ENCODE measurements at places on chromosomes 11 and 22.
A peak's percentile ranks its signal among the peaks of the same experiment; 100 is the strongest.

DNA sequence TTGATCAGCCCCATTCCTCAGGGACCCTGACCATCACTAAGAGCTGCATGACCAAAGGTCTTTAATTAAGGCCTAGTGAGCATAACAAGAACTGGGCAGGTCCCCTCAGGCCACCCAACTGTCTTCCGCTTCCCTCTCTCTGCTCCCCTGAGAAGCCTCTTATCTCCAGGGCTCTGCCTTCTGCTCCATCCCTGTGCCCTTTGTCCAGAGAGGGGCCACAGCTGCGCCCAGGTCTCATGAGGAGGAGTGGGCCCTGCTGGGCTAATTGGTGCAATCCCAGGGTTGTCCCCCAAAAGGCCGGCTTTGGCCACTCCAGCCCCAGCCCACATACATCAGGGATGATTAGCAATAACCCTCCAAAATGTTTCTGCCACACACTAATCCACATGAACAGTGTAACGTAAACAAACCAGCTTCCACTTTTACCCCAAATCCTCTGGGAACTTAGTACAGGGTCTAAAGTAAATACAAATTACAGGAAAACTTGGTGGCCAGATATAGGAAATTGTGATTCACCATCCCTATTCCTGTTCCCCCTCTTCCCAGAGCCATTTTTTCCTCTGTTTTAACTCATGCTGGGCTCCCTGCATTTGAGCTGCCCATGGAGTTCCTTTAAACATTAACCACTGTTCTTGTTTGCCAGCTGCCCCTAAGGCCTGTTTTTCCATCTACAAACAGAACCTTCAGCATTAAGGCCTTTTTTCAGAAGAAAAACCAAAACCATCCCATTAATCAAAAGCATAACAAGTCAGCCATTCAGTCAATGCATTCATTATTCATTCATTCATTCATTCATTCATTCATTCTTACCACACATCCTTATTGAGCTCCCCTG is 34.6 kb upstream of the CAVIN3 start:
- no peak for DNase-seq

GRCh38 chr11:83835423-83835822 is 549.3 kb upstream of the CCDC90B start:
- peak; percentile 15 for DNase-seq

- no peak for DNase-seq
These were observed 11.4 kb downstream of the SLC35F2 start for GRCh38 chr11:107847184-107847583.

DNA sequence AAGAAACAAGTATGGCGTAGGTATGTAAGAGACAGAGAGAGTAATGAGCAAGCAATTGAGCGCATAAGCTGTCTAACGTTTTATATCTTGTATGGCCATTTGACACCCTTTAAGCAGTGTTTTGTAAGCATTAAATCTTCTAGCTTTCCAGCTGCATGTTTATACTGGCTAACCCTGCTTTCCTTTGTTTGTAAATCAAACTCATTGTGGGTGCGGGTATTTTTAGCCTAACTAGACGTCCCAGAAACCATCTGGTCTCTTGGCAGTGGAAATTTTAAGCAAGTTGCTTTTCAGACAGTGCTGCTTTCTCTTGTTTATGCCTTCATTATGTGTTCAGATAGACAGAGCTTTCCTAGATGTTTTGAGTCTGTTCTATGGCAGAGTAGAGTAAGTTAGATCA is 73.5 kb downstream of the RNF169 start:
- DNase-seq = peak; percentile 12

GRCh38 chr22:40324468-40325305 is 21.6 kb upstream of the ADSL start:
- DNase-seq = no peak

GRCh38 chr11:104526006-104526405 is 362.1 kb upstream of the PDGFD start:
- DNase-seq = no peak

DNA sequence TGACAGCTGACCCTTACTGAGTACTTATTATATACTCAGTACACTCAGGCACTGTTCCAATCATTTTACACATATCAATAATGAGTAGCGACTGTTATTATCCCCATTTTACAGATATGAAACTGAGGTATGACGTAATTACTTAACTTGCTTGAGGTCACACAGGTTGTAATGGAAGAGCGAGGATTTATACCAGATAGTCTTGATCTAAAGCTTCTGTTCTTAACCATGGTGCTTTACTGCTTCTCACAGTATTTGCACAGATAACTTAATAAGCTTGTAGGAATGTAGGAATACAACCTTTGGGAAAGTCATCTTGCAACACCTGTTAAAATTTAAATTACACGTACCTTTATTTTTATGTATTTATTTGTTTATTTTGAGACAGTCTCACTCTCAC is 31.7 kb upstream of the TMEM135 start:
- DNase-seq = no peak

- no peak for DNase-seq
These were observed 425.2 kb downstream of the OPCML start for GRCh38 chr11:133107136-133107535.

GRCh38 chr22:19933341-19934241 is 8.0 kb upstream of the COMT start:
- DNase-seq = no peak

GRCh38 chr11:129434641-129435498 is 59.2 kb downstream of the BARX2 start:
- DNase-seq = no peak

GRCh38 chr11:16985297-16985696 is 28.9 kb downstream of the PLEKHA7 start:
- no peak for DNase-seq

DNA sequence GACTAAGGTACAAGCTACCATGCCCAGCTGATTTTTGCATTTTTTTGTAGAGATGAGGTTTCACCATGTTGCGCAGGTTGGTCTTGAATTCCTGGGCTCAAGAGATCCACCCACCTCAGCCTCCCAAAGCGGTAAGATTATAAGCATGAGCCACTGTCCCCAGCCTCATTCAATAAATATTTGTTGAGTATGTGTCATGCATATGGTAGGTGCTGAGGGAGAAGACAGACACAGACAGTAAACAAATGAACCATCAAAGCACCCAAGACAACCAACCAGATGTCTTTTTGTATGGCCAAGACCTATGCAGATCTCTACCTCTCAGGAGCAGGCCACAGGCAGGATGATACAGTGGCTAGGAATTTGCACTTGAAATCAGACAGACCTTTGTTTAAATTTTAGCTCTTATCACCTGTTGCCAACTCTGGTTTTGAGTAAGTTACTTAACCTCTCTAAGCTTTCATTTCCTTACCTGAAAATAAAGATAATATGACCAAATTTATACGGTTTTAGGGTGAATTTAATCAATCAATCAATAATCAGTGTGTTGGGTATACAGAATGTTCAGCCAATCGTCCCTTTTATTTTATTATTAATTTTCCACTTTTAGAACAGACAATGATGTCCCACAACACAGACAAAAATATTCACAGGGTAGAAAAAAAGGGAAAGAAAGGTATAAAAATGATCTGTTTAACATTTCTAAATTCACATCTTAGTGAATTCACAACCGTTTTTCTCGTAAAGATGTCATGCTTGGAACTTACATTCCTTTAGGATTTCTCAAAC is 128.2 kb downstream of the SGSM3 start:
- no peak for DNase-seq

- DNase-seq = no peak
These were observed 5.2 kb downstream of the IRAG1 start for GRCh38 chr11:10688401-10688800.

- no peak for DNase-seq
These were observed 8.3 kb upstream of the CDC42EP1 start for GRCh38 chr22:37551981-37552380.

DNA sequence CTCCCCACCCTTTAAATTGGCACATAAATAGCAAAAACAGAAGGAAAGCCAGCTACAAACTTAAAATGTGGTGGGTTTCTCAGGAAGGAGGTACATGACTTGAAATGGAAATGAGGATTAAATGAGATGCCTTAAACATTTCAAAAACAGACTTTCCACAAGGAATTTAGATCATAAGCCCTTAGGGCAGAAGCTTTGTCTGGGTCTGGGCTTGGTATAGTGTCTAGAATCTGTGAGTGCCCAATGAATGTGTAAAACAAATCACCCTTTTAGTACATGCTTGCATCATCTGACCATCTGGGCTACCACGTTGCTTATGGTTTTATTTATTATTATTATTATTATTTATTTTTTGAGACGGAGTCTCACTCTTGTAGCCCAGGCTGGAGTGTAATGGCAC is 37.1 kb upstream of the CREB3L1 start:
- no peak for DNase-seq

DNA sequence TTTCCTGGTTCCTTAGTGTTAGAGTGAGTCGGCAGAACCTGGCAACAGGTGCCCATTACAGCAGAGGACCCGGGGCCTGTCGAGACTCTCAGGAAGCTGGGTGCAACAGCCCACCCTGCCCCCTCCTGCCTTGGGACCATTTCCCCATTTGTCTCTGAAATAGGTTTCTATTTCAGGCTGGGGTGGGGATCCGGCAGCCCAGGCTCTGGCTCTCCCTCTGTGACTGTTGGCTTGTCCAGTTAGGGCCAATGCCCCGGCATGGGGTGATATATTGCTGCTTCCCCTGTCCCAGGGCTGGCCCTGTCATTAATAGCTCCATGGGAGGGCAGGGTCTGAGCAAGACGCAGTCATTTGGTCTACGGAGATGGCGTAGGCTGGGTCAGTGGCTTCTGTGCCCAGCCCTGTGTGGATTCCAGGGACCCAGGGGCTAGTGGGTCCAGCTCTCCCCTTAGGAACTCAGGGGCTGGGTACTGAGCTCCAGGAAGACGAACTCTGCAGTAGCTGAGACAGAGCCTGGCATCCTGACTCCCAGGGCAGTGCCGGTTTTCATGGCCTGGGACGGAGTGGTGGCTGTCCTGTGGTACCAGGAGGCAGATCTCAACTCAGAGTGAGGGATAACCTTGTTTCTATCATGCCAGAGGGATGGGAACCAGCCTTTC is 2.7 kb downstream of the P2RY6 start:
- DNase-seq = no peak

DNA sequence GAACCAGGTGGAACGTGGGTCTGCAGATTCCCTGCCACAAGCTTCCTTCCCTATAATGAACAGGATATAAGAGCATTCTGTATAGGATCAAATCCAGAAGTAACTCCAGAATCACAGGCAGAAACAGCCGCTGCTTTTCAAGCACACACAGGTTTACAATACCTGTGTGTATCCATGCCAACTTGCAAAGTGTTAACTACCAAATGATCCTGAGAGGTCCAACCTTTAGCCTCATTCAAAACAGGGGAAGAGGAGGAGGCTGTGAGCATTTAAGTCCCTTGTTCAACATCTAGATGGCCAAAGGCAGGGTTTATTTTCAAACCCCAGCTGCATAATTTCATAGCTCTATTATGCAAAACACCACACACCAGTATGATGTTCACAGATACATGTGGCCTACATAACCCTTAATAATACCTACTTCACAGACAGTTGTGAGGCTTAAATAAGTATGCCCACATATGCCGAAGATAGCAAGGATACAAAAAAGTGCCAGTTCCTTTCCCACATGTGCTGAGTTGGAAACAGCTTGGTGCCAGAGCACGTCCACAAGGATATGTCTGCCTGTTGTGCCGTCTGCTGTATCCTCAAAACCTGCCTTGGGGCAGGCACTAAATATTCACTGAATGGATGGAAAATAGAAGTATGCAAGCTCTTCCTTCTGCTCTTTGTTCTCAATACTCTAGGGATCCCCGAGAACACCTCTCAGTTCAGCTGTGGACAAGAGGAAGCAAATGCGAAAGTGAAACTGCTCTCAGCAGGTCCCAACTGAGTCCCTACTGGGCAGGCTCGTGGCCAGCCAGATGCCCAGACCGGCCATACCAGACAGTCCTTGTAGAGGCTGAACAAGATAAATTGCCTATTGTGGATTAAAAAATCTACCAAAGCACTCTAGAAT is 66.8 kb downstream of the LARGE1 start:
- DNase-seq = peak; percentile 24

GRCh38 chr11:113986351-113987140 is 11.6 kb downstream of the HTR3A start:
- no peak for DNase-seq

GRCh38 chr11:12170501-12170900 is 60.1 kb downstream of the MICAL2 start:
- no peak for DNase-seq

GRCh38 chr22:24188705-24189248 is 7.5 kb downstream of the SUSD2 start:
- DNase-seq = no peak

DNA sequence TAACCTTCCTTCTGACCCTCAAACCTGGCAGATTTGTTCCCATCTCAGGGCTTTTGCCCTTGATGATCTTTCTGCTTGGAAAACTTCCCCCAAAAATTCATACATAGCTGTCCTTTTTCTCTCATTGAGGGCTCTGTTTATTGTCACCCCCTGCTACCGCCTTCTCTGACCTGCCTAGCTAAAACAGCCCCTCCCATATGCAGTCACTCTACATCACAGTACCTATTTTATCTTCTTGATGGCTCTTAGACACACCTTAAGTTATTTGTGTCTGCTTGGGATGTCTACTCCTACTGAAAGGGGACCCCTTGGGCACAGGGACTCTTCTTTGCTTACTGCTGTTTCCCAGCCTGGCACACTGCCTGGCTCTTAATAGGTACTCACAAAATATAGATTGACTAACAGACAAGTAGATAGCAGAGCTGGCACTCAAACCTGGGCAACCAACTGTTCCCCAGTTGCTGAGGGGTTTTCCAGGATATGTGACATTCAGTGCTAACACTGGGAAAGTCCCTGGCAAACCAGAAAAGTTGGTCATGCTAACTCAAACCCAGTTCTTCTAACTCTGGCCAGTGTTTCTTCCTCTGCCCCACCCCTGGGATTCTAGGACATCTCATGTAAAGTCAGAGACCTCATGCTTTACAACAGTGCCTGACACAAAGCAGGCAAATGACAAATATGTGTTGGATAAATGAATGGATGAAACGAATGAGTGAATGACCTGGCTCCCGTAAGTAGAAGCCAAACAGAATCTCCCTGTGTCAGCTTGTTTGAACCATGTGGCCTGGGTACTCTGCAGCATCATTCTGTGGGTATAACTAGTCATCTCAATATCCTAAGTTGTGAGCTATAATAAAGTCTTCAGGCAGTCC is 19.8 kb upstream of the FJX1 start:
- no peak for DNase-seq

GRCh38 chr11:100338144-100338840 is 348.8 kb upstream of the ARHGAP42 start:
- no peak for DNase-seq

GRCh38 chr11:27282806-27283205 is 80.2 kb downstream of the CCDC34 start:
- no peak for DNase-seq

- no peak for DNase-seq
These were observed 503.8 kb upstream of the CCDC179 start for GRCh38 chr11:23364076-23364475.

Measured in occipital lobe (tissue), 3 donors.